ENCODE measurements at places on chromosomes 3 and 15.

GRCh38 chr3:155352900-155353490 is 59.5 kb upstream of the STRIT1 start:
- DNase-seq, result no peak

DNA sequence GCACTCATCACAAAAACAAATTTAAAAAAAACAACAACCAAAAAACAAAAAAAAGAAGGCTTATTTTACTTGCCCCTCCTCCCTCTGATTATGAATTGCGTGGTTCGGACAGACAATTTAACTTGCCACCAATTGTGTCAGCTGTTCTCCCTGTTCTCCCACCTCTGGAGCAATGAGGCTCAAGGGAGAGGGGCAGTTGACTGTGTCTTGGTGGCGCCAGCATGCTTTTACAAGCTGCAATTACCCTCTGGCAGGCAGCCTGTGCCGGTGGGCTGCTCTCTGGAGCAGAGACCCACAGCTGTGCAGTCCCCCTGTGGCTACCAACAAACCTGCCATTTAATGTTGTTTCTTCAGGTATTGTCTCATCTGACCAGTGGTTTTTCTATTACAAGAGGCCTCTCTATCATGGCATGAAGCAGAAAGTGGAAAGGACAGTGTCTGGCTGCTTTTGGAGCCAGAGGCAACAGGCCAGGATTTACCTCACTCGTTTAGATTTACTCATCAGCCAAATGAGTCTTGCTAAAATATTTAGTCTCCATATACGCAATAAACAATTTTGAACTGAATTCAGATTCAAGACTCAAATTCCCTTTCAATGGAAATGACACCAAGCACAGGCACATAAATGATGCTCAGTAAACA is 192.0 kb upstream of the TPRG1 start:
- DNase-seq, result no peak

DNA sequence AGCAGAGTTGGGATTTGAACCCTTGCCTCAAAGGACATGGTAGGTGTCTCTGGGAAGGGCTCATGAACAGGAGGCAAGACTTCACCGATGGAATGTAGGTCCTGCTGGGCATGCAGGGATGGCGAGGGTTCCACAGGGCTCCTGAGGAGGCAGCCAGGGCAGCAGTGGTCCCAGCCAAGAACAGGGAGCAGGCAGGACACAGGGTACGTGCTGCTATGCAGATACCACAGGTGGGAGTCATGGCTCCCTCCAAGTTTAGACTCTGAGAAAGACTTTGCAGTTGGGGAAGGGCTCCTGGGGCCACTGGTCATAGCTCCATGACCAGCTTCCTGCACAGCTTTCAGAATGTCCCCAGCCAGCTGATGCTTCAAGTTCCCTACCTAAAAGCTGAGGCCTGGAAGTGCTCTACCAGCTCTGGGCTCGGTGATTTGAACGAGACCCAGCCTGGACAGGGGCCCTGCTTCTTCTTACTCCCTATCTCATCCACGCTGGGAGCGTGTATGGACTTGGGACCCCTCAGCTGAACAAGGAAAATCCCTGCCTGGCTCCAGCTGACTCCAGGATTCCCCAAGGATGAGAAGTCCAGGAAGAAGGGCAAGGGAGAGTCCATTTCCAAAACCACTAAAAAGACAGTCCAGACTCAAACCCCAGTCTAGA is 747 bp downstream of the MYL3 start:
- no peak for DNase-seq

DNA sequence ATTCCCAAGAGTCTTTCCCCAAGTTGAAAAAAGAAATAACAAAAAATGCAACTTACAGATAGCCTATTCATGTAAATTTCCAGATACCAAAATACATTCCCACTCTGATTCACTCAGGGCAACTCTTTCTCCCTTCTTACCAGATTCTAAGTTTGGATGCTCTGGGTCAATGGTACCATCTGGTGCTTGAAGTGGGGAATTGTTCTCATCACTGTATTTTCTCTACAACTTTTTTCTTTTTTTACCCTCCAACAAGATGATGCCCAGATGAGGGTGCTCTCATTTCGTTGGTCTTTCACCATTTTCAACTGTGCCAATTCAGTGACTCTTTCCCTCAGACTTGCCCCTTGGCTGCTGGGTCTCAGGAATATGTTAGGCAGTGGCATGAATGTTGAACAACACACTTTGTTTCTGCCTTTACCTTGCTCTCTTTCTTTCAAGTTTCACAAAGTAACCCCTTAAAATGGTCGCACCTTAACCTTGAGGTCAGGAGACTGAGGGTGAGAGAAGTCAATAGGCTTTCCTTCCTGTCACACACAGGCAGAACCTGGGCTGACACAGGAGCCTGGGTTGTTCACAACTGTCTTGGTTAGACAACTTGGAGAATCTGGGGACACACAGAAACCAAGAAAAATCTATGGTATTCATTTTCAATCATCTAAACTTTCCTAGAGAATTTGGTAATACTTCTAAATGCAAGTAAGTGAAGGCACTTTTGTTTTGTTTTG is 330.7 kb upstream of the SLCO3A1 start:
- no peak for DNase-seq

DNA sequence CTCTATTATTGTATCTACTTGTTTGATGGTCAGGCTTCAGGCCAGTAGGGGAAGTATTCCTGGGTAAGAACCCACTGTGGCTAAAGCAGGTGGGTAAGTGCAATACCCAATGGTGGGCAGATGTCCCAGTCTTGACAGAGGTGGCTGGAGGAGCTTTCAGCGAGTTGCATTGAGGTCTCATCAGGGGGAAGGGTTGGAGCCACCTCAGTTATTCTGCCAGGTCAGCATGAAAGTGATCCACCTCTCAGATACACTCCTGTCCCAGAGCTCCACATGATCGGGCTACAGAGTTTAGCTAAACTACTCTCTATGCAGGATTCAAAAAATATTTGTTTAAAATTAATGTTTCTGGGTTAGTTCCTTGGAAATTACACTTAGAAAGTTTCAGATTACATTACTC is 95.8 kb upstream of the WNT7A start:
- DNase-seq, result no peak

GRCh38 chr15:39781967-39782302 is 706 bp downstream of the FSIP1 start:
- no peak for DNase-seq

DNA sequence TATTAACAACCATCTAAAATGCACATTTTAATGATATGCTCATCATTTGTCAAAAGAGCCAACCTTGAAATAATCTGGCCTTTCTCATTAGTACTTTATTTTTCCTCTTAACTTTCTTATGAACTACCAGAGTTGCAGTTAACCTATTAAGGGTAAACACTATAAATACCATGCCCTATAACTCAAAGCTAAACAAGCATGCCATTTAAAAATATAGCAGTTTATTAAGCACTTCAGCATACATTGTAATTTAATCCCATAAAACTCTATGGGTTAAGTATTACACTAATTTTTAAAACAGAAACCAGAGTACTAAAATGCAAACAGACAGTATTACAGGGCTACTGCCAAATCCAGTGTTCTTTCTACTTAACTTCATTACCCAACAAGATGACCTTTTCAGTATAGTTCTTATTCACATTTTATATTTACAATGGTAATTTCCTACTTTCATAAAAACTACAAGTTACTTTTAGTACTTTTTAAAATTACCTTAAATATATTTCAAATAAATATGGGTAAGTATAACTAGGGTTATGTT is 11.8 kb downstream of the NPTN start:
- no peak for DNase-seq

Measured in NCI-H2107 (cell line).